ENCODE measurements at places on chromosomes 7 and 10. TPM values are rescaled to one million over a fixed set of nuclear protein-coding genes. Genes with fewer than 3 reads are reported as not detected.

- no peak for DNase-seq
These were observed 455.9 kb downstream of the TYW1 start for GRCh38 chr7:67452516-67453026.

DNA sequence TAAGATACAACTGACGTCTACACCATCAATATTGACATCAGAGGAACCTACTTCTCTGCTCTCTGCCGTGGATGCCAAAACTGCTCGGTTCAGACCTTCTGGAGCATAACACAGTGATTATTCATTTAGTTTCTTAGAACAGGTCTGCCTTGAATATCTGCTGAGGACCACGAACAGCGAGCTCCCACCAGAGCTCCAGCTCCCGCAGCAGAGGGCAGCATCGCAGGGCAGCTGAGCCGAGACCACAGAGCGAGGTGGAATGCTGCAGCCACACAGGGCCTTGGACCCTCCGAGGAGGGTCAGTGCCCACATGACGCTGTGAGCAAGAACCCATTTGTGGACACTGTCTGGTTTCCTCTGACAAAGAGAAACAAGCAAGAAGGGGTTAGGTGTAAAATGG lies 6.8 kb downstream of the VIPR2 start:
- DNase-seq = no peak

DNA sequence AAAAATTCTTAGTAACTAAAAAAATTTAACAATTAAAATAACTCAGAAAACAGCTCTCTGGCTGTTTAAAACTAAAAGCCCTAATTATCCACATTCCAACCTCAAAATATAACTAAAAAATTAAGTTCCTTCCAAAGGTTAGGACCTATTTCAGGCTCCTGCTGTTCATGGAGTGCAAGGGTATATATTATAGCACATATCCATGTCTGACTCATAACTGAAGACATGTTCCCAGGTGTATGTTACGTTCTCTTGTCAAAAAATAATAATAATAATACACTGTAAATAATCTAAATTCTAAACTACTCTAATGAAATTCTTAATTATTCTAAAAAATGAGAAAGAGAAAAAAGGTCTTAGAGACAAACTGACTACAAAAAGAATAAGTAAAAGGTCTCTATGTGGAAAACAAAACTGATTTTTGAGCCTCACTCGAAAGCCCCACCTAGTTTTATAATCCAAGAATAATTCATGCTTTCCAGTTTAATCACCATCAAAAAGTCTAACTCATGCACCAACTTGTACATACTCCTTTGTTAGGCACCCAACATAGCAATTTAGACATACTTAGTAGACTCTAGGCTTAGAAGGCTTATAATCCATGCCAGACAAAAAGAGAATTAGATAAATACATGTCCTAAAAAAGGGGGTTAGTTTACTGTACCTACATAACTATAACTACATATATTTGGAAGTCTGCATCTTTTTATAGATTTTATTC lies 171.4 kb downstream of the KMT2E start:
- no peak for DNase-seq

- no peak for DNase-seq
These were observed 207.2 kb downstream of the SKAP2 start for GRCh38 chr7:26657206-26657641.

The TMEM196 gene
- total RNA-seq = not detected

GRCh38 chr7:105958012-105958411 lies 5.1 kb upstream of the CDHR3 start:
- DNase-seq = no peak

DNA sequence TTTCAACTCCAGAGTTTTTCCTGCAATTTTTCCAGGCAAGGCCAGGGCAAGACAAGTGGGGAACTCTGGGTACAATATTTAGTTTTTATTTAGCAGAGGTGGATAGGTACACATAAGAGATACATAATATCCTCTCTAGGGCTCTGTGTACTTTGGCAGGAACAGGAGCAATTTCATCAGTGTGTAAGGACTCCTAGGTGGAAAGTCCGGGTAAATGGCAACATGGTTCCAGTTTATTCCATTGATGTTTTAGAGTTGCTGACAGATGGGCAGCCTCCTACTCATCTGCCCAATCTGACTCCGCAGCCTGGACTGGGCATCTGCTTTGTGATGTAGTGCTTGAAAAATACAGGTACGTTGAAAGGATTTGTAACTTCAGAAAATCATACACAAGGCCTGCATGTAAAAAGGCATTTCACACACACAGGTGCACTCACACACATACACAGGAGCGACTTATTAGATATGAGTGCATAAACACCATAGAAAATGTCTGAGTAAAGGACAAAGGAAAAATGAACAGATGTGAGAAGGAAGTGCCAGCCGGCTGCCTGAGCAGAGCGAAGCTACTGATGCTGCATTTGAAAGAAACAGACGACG lies 5.7 kb downstream of the PON1 start:
- DNase-seq = no peak

DNA sequence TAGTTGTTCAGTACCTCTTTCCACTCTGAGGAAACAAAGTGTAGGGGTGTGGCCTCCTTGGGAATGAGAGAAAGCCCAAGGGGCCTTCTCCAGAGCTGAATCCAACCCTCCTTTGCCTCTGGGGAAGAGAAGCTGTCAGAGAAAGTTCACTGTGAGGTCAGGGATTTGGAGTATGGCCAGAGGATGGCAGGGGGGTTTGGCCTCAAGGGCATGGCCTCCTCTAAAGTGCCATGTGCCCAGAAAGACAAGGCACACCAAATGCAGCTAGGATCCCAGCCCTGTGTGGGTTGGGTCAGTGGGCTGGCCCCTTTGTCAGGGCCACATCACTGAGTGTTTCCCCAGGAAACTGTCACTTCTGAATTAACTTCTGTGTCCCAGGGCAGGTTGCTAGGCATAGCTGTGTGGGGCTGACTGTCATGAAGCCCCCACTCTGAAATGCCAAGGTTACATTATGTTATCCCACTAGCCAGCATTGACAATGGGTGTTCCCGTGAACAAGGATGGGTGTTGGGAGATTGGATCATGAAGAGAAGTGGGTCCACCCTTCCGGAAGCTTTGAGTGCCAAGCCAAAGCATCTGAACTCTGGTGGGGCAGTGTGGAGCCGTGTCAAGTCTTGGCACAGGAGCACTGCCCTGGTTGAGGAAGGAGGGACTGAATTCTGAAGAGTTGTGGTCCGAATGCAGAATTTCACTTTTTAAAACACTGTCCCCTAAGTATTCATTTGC lies 123.3 kb downstream of the ZMIZ1 start:
- DNase-seq = no peak

- DNase-seq = peak; percentile 1
These were observed 72.3 kb upstream of the FAM13C start for GRCh38 chr10:59434463-59435321.

The C10orf53 gene
- not detected for total RNA-seq

DNA sequence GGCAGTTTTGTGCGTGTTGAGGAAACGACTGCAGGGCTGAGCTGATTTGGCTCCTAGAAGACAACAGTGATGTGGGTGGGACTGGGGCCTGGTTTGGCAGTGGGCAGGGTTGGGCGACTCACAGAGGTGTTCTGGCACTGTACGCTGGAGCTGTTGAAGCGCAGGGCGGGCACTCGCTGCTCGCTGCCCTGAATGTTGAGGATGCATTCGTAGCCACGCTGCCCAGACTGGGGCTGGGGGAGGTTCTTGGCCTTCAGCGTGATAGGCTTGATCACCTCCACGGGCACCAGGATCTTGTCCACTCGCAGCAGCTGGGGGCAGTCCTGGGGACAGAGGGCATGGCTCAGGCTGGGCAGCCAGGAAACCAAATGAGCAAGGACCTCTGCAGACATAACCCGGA lies 365.4 kb downstream of the PLXNA4 start:
- DNase-seq = no peak

DNA sequence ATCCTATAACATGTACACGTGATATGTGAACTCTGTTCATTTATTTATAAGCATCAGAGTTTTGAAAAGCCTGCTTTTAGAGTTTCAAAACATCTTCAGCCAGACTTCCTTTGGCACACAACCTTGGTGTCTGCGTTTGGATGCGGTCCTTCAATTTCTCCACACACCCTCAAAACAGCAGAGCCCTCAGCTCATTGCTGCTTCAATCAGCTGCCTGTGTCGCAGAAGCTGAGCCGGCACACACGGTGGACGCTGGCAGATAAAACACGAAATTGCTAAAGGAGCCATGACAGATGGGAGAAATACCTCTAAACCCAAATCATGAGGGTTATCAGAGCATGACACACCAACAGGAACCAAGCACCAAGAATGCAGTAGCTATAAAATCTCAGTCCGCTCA lies 396.4 kb upstream of the AKR1E2 start:
- no peak for DNase-seq

DNA sequence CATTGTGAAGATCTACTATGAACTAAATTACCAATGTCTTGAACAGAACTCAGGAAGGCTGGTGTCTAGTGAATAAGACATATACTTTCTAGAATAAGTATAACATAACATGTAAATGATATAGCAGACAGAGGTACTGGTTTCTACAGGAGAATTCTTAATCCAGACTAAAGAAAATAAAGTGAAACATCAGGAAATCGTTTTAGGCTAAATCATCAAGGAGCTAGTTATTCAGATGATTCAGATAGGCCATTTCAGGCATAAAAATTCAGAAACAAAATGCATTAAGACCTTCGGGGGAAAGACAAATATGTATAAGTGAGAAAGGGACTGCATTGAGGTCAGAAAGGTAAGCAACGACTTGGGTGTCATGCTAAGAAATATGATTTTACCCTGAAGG lies 170.6 kb downstream of the LRRN3 start:
- no peak for DNase-seq

The MYO3A gene
- total RNA-seq = not detected

DNA sequence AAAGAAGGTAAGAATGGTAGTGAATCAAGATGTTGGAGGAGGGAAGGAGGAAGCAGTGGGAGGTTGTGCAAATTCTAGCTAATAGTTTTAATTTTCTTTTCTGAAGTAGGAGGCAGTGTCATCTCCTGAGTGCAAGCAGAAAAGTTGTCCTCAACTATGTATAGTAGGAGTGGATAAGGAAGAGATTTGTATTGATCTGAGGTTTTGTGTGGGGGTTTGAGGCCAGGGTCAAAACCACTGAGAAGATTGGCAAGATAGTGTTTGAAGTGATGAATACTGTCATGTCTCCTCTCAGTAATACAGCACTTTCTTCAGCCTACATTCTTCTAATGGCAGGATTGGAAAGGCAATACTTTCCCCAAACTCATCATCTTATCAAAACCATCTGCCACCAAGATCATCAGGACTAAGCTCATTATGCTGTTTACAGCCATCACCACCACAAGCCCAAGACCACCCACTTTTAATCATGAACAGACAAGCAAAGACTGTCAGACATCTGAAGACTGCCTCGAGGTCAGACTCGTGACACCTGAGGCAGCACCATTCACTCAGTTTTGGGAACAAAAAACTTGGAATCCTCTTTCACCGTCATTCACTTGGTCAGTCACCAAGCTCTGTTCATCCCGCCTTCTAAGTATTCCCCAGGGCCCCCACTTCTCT lies 1.5 kb upstream of the MIOS start:
- DNase-seq = no peak

The P4HA1 gene
- 323 TPM for total RNA-seq

The ZNF679 gene
- not detected for total RNA-seq

GRCh38 chr7:123624527-123625183 lies 23.0 kb downstream of the ASB15 start:
- no peak for DNase-seq

- no peak for DNase-seq
These were observed 86.8 kb upstream of the NAMPT start for GRCh38 chr7:106371629-106372028.
